Globus pallidus (tissue), 1 donor: ENCODE measurements at places on chromosomes 2 and 18.

DNA sequence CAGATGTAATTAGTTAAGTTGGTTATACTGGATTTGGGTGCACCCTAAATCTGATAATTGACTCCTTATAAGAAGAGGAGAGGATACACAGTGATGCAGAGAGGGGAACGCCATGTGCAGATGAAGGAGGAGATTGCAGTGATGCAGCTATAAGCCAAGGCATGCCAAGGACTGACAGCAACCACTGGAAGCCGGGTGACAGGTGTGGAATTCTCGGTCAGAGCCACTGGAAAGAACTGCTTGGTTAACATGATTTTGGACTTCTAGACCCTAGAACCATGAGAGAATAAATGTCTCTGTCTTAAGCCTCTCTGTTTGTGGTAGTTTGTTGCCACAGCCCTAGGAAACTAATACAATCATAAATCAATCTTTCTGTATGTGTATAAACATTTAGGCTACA is 403.3 kb upstream of the CDH20 start:
- no peak for DNase-seq

GRCh38 chr2:68834737-68835376 is 36.3 kb downstream of the BMP10 start:
- DNase-seq: no peak

GRCh38 chr2:240914645-240915525 is 8.7 kb downstream of the CROCC2 start:
- no peak for DNase-seq

DNA sequence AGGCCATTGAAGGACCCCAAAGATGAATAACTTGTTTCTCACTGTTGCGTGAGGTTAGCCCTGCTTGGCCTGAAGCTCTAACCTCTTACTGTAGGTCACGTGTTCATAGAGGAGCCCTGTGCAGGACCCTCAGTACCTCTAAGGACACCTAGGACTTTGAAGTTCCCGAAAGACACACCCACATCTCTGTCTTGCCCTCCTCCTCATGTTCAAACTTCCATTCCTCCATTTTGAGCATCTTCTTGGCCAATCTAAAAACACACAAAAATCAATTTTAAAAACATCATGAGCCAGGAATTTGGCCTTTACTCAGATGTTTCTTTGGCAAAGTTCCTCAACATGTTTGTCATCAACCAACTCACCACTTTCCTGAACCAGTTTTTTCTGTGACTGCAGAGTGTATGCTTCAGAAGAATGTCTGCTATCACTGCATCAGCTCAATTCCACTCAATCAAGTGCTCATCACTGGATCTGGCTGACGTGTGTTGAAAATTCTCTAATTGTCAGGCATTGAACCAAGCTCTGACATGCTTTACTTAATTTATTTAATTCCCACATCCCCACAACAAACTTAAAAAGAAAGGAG is 101.6 kb downstream of the AP1S3 start:
- DNase-seq: no peak

GRCh38 chr18:75314606-75315005 is 104.0 kb downstream of the TSHZ1 start:
- no peak for DNase-seq

- DNase-seq: no peak
Measured at GRCh38 chr18:59783138-59783537, 85.9 kb upstream of the CCBE1 start.

- DNase-seq: no peak
Measured at GRCh38 chr2:225073198-225073597, 30.9 kb upstream of the DOCK10 start.

DNA sequence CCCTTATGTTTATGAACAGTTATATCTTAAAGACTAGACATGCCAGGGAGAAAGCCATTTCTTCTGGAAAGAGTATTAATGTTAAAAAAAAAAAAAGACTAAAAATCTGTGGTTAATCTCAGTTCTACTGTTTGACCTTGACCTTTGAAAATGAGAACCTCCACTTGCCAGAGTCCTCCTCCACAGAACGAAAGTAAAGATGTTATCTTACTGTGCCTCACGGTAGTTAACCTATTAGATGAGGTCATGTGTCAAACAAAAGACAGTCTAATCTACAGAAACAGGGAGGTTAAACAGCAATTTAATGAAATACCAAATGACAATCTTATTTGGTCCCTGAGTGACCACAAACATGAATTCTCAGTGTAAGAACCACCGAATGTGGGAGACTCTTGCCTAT is 51.2 kb downstream of the SLC14A2 start:
- DNase-seq: no peak

DNA sequence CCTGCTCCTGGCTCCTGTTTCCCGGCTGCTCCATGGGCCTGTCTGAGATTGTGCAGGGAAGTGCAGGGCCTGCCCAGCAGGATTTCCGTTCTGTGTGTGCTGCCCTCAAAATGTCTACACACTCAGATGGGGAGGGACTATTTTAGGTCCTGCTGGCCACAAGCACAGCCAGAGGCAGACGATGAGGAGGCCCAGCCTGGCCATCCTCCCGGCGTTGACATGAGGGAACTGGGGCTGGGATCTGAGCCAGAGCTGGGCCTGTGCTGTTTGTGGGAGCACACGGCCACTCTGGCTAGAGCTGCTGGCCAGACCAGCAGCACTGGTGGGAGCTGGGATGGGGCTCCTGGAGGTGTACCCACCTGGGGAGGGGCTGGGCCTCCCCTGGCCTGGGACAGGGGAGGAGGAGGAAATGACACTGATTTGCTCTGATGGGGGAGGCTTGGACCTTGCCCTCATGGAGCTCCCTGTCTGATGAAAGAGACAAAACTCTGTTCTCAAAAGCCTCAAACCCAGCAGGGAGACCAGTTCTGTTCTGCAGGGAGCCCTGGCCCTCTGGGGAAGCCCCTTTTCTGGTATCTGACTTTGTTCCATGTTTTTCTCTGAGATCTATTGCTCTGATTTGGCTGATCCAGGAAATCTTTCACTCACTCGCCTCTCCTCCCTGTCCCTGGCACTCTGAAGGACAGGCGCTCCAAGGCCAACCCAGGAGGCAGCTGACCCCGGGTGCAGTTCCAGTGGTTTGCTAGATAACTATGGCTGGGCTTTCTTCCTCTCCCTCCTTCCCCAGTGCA is 161.8 kb downstream of the DYSF start:
- DNase-seq: peak; percentile 78

GRCh38 chr2:42834161-42834560 is 41.8 kb upstream of the HAAO start:
- DNase-seq: no peak

DNA sequence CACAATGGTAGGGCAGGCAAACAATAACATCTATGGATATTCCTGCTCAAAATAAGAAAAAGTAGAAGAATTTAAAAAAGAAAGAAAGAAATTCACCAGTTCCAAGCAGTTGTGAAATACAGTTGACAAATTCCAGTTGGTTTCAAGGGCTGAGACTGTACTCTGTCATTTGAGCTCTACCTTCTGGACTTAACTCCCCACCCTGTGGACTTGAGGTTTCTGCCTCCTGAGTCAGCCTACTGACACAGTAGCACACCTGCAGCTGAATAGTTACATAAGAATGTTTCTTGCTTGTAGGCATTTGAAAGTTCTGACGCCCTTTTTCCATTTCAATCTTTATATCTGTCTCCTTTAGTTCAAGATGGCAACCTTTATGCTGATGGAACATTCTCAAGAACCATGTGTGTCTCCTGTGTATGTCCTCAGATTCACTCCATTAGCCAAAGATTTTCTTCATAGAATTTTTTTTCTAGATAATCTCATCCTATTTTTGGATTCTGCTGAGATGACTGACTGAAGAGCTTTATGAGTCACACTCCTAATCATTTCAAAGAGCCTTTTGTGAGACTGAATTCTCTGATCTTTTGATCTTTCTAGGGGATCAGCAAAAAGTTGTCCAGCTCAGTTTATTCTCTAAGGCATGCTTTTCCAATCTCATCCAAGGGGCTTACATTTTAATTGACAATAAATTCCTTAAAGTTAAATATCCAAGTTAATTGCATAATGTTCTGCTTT is 19.1 kb downstream of the NETO1 start:
- no peak for DNase-seq

GRCh38 chr2:54029721-54030395 is 59.1 kb upstream of the PSME4 start:
- DNase-seq: no peak

DNA sequence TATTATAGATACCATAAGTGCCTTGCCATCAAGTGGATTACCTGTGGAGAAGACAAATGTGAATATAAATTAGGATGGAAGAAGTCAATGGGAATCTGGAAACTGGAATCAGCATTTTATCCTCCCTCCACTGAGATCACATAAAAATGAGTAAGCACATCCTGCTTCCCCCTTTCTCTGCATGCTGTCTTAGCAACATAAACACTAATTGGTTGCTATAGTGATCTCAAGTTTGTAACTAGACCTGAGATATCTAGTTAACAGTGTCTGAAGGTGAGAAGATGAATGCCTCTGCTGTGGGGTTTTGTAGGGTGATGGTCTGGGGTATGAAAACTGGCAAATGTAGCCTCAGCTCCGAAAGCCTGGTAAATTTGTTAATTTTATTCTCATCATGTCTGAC is 1357.5 kb upstream of the CELF4 start:
- no peak for DNase-seq

- no peak for DNase-seq
Measured at GRCh38 chr2:44740678-44741077, 200.8 kb upstream of the SIX3 start.

- DNase-seq: no peak
Measured at GRCh38 chr2:44954889-44955592, 13.5 kb downstream of the SIX3 start.

- DNase-seq: no peak
Measured at GRCh38 chr18:22848615-22849014, 84.5 kb upstream of the RBBP8 start.
